ENCODE measurements at places on chromosomes 7 and 10.

DNA sequence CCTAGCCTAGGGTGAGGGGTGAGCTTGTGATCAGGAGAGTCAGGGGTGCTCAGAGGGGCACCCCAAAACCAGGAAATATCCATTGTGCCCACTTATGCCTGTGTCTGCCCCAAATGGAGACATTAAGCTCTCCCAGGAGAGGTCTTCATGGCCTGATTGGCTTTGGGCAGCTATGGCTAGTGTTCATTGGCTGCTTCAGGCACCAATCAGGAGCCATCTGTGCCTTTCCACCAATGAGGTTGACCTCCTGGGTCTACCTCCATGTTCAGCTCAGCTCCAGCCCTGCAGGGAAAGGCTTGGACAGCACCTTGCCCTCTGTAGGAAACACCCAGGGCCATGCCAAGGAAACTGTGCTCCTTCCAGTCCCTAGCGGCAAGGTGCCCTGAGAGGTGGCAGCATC, 23.9 kb upstream of the HSPB1 start:
- DNase-seq, result peak; percentile 67

- DNase-seq, result no peak
Measured at GRCh38 chr7:41403291-41403690, 299.6 kb downstream of the INHBA start.

DNA sequence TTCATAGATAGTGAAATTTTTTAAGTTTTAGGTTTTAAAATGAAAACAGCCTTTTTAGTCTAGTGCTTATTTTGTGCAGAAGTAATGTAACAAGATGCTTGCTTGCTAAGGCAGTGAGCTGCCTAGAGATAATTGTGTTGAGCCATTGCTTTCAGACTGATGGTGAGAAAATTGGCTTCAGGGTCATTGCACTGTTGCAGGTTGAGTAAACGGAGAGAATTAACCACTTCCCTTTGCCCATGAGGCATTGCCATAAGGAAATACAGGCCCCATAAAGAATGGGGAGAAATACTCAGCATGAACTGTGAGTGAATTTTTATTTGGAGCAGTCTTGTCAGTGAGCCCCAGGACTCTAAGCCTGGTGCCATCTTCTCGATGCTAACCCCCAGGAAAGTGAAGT, 140.5 kb downstream of the LRRC4 start:
- DNase-seq, result no peak

GRCh38 chr10:78300526-78300925, 266.9 kb downstream of the RPS24 start:
- no peak for DNase-seq
